ENCODE measurements at places on chromosomes 2 and 18. TPM values are rescaled to one million over a fixed set of nuclear protein-coding genes. Genes with fewer than 3 reads are reported as not detected.

DNA sequence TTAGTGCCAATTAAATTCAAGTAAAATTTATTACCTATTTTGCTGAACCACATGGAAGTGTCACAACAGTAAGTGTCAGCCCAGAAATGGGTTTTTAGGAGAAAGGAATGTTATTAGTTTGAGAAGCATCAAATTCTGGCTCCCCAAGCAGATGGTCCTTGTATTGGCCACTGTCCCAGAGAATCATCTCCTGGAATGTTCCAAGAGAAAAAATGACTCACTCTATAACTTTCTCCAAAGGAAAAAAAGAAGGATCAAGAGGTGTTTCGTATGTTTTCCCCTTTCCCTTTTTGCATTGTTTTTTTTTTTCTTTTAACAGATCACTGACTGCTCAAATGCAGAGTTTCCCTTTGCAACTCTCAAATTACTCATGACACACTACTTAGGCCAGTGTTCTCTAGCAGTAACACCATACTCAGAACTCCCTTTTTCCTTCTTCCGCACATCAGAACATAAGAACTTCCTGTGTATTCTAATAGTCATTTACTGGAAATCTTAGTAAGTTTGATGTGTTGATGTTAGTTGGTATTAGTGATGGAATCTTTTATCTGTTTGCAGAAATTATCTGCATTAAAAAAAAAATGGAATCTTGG lies 390.3 kb downstream of the GPD2 start:
- DNase-seq = peak; percentile 23

DNA sequence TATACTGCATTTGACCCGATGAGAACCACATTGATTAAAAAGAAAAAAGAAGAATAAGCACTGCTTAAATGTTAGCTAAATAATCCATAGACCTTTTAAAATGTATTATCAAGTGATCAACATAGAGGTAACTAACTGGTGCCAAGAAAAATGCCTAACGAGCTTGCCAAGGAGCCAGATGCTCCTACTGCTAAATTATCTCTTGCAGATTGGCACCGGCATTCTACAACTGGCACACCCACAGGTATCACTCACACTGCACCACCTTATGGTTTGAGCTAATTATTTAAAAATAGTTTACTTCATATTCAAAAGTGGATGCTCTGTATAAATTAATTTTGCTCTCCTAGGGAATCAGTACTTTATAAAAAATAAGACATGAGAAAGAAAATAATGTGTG lies 341.6 kb upstream of the CDH7 start:
- no peak for DNase-seq

CBLN2 gene
- total RNA-seq = not detected

TLX2 gene
- total RNA-seq = not detected

DNA sequence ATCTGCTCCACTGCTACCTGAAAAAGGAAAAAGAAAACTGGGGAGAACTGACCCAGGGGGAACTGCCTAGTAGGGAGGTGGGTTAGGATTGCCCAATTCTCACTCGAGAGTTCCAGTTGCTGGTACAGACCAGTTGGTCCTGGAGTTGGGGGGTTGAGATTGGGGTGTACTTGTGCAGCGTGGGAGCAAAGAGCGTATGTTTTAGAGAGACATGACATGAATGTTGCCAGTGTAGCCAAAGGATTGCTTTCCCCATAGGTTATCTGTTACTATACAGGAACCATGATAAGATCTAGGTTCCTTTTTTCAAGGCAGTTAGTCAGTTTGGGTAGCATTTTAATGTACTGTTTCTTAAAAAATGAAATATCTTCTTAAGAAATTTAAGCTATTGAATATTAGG lies 68.6 kb downstream of the APLF start:
- no peak for DNase-seq

DNA sequence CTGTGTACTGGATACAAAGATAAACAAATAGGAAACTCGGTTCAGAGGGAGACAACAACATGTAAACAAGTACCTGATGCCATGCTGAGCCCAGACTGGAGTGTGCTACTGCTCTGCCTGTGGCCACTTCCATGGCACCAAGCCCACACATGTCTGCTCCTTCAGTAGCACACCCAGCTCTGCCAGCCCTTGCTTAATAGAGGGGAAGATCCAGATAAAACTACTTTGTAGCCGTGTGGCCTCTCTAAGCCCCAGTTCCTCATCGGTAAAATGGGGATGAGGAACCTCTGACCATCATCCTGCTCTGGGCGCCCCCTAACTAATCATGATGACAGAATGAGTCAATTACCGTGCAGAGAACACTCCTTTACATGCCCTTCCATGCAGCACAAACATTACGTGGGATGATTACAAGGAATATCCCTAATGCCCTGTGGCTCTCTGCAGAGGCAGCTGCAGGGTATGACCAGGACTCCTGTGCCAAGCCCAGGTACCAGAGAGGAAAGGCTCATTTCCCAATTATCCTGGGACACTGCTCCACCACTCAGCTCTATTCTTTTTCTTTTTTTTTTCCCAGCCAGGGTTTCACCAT lies 34.9 kb downstream of the DNMT3A start:
- DNase-seq = no peak

GPAT2 gene
- total RNA-seq = 1.6 TPM

REEP1 gene
- 0.48 TPM for total RNA-seq

GRCh38 chr18:76878426-76878825 lies 56.1 kb downstream of the ZNF236 start:
- DNase-seq = no peak

GRCh38 chr2:73697606-73698005 lies 39.5 kb downstream of the TPRKB start:
- no peak for DNase-seq

DNA sequence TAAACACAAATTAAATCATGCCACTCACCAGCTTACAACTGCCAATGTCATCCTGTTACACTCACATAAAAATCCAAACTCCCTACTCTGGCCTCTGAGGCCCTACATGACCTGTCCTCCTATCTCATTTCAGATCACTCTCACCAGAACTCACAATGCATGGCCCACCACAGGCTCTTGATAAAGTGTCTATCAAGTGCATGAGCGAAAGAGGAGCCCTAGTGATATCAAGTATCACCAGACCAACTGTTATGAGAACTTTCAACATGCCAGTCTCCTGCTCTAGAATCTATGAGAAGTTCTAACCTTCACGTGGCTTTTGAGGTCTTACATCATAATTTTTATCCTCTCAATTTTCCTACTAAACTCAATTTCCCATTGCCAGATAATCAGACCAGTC lies 76.4 kb upstream of the CD226 start:
- DNase-seq = no peak

C2orf80 gene
- not detected for total RNA-seq

- no peak for DNase-seq
Measured at GRCh38 chr2:179538406-179539123, 273.9 kb upstream of the SESTD1 start.

GRCh38 chr2:22697054-22697788 lies 687.8 kb upstream of the KLHL29 start:
- DNase-seq = no peak

DNA sequence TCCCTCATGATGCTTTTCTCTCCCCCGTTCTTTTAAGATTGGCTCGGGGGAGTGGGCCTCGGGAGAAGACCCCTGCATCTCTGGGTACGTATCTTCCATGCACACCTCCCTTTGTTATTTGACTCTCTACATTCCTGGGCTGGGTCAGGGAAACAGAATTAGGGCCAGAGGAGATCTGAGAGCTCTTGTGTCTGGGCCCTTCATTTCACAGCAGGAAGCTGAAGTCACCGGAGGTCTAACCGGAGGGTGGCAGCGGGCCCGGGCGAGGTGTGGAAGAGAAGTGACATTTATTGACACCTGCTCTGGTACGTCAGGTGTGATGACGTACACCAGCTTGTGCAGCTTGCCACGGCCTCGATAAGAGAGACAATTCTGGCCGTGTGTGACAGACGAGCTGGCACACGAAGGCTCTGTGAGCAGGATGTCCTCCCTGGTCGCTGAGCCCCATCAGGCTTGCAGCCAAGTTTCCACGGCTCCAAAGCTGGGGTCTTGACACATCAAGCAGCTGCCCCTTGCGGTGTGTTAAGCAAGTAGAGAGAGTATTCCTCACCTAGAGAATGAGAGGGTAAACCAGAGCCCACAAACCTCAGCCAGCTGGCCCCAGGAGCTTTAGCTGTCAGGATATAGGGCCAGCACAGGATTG lies 30.4 kb downstream of the TOGARAM2 start:
- DNase-seq = no peak

SLC19A3 gene
- 0.07 TPM for total RNA-seq

ALPI gene
- not detected for total RNA-seq

GRCh38 chr2:61187085-61187484 lies 25.1 kb downstream of the C2orf74 start:
- no peak for DNase-seq

LYG1 gene
- 1.0 TPM for total RNA-seq

- peak; percentile 53 for DNase-seq
Measured at GRCh38 chr18:33201509-33201926, 239.0 kb downstream of the CCDC178 start.

ASB1 gene
- total RNA-seq = 44.9 TPM

LDLRAD4 gene
- 5.8 TPM for total RNA-seq

GRCh38 chr18:66011916-66012315 lies 261.1 kb downstream of the CDH7 start:
- DNase-seq = no peak

CCDC85A gene
- 0.29 TPM for total RNA-seq

DNA sequence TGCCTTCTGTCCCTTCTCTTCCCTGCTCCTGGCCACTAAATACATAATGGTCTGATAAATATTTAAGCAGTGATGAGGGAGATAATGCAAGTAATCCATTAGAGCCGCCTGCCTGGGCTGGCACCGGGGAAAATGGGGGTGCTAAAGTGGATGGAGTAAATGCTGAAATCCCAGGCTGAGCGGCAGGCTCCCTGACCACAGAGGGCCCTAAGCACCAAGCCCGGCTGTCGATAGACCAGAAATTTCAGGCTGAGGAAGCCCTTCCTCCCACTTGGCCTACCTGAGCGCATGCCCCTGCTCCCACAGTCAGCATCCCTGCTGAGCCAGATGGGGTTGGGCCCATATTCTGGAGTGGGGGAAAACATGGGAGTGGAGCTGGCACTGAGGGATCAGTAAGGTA lies 197.5 kb upstream of the SKOR2 start:
- DNase-seq = no peak

DNA sequence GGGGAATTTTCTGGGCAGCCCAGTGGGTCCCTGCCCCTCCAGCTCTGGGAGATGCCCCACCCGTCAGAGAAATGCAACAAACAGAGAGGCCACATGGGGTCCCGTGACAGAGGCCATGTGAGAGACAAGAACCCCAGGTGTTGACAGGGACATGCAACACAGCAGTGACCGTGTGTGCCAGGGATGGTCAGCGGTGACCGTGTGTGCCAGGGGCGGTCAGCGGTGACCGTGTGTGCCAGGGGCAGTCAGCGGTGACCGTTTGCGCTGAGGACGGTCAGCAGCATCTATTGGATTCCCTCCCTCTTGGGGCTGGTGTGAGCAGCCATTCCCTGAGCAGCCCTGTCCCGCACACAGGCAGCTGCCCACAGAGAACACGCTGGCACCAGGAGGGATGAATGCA lies 146.6 kb upstream of the OTOS start:
- DNase-seq = no peak

NDUFAF7 gene
- 13.5 TPM for total RNA-seq

DNA sequence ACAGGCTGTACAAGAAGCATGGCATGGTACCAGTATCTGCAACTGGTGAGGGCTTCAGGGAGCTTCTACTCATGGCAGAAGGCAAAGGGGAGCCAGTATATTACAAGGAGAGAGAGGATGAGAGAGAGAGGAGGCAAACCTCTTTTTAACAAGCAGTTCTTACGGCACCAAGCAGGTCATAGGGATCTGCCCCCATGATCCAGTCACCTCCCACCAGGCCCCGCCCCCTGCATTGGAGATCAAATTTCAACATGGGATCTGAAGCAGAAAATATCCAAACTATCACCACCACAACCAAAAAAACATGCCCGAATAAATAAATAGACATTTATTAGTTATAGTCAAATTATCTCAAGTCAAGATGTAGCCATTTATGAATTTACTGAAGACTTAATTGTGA lies 14.5 kb upstream of the SLC35F5 start:
- DNase-seq = no peak
